ENCODE measurements at places on chromosomes 3 and 15.

DNA sequence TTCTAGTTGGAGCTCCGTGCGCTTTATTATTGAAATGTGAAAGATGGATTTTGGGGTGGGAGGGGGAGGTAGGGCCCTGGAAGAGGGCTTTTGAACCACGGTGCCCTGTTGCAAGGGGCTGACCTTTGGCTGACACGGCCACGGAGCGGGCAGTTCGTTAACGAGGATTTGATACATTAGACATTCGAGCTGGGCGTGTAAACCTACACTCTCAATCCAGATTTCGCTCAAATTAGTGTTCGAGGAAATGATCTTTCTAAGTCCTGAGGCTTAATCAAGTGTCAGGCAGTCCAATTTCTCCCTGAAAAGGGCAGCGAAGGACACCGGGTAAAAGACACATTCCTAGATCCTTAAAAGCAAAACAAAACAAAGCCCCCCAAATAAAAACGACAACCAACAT is 13.0 kb downstream of the ZIC1 start:
- no peak for DNase-seq

- DNase-seq, result no peak
These were observed 100.3 kb downstream of the ZIC1 start for GRCh38 chr3:147509448-147509847.

DNA sequence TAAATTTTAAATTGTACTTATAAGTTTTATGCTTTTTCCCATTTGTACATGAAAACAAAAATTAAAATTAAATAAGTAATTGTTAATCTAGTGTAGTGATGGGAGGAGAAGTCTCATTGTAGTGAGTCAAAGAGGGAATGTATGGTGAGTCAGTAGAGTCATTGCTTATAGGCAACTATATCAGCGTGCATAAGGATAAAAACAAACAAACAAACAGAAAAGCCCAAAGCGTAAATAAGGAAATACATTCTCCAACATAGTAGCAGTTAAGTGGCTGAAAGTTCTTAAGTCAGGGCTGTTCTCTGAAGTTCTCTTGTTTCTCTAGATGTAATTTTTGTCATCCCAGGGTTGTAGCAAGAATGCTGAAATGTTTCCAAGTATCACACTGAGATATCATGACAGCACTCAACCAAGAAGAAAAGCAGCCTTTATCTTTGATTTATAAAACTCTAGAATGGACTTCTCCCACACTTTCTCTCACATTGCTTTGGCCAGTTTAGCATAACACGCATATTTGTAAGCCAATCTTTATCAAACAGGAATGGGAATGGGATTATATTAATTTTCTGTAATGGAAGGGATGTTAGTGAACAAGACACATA is 184.1 kb upstream of the TP63 start:
- no peak for DNase-seq

DNA sequence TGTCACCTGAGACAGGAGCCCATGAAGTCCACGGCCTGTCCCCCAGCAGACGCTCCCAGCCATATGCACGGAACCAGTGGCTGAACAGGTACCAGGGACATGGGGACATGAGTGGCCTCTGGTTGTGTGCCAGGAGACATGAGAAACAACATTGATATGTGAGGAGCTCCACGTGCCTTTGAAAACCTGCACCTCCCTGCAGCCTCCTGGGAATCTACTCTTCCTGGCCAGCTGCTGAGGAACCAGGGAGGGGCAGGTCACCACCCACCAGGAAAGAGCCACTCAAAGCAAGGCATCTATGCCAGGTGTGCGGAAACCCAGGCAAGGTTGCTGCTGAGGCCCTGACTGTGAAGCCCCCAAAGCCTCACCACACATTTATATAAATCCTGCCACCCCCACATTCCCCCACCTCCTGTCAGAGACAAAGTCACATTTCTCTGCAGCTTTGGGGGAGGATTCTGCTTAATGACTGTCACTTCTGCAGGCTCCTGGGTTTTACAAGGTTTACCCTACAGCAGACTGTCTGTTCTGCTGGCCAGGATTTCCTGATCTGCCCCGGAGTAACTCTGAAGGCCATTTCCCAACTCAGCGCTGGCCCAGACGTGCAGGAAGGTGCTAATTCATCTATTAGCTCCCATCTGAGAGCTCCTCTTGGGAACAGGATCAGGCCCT is 110.8 kb downstream of the ADCY5 start:
- no peak for DNase-seq

DNA sequence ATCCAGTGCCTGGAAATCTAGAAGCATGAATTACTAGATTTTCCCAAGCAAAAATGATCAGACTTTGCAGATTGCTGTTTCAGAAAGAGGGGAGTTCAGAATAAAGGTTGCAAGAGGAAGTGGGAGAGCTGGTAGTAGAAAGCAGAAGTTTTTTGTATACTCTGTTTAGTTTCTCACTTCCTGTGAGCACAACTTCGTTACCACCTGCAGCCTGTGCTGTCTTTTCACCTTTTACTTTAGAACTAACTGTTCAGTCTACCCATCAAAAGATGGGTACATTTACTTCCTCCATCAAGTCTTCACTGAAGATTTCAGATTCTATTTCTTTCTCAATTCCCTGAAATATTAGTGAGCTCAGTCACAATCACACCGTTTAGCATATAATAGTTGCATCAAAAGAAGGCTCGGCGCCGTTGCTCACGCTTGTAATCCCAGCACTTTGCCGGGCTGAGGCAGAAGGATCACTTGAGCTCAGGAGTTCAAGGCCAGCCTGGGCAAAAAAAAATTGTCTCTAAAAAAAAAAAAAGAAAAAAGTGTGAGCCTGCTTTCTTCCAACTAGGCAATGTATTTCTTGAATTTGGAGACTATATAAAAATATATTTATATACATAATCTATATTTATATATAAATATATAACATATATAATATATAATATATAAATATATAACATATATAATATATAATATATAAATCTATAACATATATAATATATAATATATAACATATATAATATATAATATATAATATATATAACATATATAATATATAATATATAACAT is 1.8 kb upstream of the CEP97 start:
- no peak for DNase-seq

DNA sequence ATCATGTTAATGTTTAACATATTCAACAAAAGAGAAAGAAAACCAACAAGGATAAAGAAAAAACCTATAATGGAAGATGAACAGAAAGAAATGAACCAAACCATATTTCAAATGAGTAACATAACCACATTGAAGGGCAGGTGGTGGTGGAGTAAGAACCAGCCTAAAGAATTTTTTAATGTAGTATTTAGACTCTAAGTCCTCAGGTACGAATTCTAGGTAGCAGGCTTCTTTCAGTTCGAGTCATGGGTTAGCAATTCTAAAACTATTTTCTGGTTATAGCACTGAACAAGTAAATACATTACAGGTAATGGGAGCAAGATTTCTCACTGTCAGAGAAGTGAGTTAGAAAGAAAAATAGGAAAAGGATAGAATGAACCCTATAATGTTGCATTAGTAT is 24.4 kb downstream of the DCBLD2 start:
- no peak for DNase-seq

DNA sequence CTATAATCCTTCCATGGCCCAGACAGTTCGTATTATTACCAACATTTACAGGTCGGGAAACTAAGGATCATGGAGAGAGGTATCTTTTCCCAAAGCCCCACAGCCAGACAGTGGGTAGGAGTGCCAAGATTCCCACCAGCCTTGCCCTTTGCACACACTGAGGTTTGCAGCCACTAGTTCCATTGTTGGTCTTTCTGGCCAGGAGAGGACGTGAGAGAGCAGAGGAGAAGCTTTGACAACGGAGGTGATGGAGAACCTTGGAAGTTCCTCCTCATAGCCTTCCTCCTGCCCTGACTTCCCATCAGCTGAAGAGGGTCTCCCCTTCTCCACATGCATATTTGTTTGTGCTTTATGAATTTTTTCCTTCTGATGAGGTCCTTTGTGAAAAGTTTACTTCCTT is 50.5 kb upstream of the PLCL2 start:
- no peak for DNase-seq

DNA sequence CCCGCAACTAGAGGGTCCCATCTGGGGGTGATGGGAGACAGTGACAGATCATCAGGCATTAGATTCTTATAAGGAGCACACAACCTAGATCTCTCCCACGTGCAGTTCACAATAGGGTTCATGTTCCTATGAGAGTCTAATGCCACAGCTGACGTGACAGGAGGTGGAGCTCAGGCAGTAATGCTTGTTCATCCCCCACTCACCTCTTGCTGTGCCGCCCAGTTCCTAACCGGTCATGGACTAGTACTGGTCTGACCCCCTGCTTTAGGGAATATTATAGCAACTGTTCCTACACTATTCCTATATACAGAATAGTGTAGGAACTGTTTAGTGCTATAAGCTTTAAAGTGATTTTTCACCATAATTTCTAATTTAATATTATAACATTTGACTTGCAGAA is 128.1 kb upstream of the AZI2 start:
- no peak for DNase-seq

DNA sequence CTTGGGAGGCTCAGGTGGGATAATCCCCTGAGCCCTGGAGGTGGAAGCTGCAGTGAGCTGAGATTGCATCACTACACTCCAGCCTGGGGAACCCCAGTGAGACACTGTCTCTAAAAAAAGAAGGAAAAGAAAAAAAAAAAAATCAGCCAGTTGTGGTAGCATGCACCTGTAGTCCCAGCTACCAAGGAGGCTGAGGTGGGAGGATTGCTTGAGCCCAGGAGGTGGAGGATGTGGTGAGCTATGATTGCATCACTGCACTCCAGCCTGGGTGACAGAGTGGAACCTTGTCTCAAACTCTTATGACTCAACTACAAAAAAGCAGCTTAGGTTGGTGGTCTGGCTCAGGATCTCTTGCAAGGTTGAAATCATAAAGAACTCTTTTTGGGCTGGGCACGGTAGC is 19.3 kb upstream of the GPX1 start:
- DNase-seq, result peak; percentile 12

DNA sequence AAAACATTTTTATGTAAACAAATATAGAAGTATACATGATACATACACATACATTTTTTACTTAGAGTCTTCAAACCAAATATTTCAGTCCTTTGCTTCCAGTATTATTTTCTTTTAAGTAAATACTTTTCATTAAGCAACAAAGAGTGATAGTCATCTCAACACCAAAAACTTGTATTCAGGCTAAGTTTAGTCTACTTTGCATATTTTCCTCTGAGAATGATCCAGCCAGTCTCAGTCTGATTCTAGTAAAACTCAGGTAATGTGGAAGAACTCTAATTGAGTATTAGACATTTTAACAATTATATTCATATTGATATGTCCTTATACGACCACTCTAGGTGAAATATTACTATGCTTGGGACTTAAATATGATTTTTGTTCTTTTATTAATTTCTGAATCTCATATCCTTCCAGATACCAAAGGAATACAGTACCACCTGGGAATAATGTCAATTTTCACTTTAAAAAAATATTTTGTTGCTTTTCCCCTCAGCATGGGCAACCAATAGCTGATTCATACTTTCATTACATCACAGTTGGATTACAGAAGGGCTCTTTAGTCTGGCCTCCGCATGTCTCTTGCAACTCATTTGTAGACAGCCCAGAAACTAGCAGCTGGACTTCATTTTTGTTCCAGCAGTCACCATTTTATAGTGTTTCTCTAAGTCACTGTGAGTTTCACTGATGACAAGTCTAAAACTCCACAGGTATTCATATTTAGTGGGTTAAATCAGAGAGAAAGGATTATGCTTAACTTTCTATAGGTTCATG is 390.4 kb downstream of the ZBTB20 start:
- no peak for DNase-seq

DNA sequence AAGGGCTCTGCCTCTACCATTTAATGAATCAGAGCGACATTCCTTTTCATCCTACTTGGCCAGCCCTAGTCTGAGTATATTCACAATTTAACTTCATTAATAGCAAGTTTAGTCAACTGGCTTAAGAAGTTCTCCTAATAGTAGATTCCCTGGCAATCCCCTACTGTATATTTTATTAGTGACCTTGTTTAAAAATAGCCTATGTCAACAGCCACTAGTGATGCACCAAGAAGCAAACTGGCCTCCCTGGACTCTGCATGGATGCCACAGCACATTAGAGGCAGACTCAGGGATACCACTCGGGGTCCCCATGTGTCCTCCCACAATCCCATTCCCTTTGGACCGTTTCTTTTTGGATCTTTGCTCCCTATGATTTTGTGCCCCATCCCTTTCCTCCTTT is 83.6 kb downstream of the THSD4 start:
- no peak for DNase-seq

DNA sequence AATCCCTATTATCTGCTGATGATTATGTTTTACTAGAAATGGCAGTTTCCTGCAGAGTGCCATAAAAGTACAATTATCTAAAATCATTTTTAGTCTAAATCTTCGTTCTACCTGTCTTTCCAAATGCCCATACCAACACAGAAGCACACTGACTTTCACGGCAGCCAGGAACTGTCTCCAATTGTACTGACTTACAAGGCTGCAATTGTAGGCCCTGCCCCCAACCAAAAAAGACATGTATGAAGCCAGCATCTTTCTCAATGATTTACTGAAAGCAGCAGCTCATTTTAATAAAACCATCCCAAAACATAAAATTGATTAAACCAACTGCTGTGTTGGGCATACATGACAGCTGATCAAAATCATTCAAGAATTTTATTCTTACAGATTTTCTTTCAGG is 119.0 kb downstream of the TBC1D5 start:
- DNase-seq, result no peak

DNA sequence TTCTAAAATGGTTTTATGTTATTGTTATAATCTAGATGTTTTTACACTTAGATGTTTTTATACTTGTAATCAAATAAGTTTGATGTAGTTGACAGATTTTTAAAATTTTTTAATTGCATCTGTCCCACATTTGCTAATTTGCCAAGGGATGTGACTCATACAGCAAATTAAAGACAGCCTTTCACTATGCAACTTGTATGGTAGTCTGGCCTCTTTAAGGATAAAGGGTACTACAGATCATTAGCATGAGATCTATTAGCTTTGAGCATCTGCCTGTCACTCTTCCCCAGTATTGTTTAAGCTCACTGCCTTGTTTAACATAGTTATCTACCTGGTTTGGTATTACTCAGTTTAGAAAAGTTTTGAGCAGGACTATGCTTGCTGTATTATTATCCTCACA is 83.0 kb downstream of the NPTN start:
- DNase-seq, result no peak

GRCh38 chr3:190446573-190447279 is 3.0 kb downstream of the TMEM207 start:
- no peak for DNase-seq

DNA sequence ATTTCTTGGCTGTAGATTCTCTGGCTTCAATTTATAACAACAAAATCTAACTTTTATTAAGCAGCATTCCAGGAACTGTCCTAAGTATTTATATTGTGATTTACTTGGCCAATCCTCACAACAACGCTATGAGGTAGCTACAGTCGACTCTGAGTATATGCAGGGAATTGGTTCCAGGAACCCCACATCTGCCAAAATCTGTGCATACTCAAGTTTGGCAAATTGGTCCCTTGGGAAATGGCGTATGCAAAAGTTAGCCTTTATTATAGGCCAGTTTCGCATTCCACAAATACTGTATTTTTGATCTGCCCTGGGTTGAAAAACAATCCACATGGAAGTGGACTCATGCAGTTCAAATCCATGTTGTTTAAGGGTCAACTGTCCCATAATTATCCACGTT is 53.9 kb downstream of the RAP2B start:
- no peak for DNase-seq

All from stimulated activated CD8-positive, alpha-beta memory T cell treated with anti-CD3 and anti-CD28 coated beads, Interleukin-4, amount 100 ng/mL, for 4 hours (primary cell).